ENCODE measurements at places on chromosomes 1 and 21. TPM values are rescaled to one million over a fixed set of nuclear protein-coding genes. Genes with fewer than 3 reads are reported as not detected.

- DNase-seq, result peak; percentile 88
Observed at GRCh38 chr1:159945483-159946241, at the start of gene IGSF9. IGSF9 (minus strand) TSS chr1:159945613; CDS start chr1:159943454, 2,159 bp downstream.

GRCh38 chr1:9251501-9251900, 16.9 kb downstream of the H6PD start:
- DNase-seq, result no peak

DNA sequence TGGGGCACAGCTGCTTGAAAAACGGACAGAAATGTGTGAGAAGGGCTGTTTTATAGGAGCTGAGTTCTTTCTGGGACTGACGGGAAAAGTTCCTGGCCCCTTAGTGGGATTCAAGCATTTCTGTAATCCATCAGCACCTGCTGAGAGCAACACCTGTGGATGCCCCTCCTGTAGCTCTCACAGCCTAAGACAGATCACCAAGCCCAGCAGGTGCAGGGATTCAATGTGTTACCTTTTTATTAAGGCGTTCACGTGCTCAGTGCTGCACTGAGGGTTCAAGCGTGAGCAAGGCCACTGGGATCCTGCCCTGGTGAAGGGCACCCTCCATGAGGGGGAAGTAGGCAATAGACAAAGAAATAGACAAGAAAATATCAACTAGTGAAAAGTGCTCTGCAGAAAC, 14.9 kb downstream of the OLFML2B start:
- DNase-seq, result no peak

- DNase-seq, result no peak
Observed at GRCh38 chr1:1832166-1832565, 53.9 kb upstream of the NADK start.

GRCh38 chr21:46616050-46616449, 11.2 kb upstream of the S100B start:
- no peak for DNase-seq

GRCh38 chr1:68378296-68379084, 71.3 kb downstream of the RPE65 start:
- no peak for DNase-seq

- no peak for DNase-seq
Observed at GRCh38 chr1:163701783-163702374, 380.1 kb downstream of the NUF2 start.

- no peak for DNase-seq
Observed at GRCh38 chr1:239722035-239722434, 335.7 kb downstream of the CHRM3 start.

DNA sequence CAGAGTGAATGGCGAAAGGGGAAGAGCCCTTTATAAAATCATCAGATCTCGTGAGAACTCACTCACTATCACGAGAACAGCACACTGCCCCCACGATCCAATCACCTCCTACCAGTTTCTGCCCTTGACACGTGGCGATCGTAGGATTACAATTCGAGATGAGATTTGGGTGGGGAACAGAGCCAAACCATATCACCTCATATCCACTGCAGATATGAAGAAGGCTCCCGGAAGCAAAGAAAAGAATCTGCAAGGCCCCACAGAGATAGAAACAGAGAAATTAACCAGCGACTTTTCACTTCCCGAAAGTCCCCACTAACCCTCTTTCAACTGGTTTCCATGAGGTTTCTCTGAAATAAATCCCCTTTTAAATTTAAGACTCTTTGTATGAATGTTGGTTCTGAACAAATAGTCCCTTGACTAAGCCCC, 86.2 kb upstream of the IRF2BP2 start:
- no peak for DNase-seq

DNA sequence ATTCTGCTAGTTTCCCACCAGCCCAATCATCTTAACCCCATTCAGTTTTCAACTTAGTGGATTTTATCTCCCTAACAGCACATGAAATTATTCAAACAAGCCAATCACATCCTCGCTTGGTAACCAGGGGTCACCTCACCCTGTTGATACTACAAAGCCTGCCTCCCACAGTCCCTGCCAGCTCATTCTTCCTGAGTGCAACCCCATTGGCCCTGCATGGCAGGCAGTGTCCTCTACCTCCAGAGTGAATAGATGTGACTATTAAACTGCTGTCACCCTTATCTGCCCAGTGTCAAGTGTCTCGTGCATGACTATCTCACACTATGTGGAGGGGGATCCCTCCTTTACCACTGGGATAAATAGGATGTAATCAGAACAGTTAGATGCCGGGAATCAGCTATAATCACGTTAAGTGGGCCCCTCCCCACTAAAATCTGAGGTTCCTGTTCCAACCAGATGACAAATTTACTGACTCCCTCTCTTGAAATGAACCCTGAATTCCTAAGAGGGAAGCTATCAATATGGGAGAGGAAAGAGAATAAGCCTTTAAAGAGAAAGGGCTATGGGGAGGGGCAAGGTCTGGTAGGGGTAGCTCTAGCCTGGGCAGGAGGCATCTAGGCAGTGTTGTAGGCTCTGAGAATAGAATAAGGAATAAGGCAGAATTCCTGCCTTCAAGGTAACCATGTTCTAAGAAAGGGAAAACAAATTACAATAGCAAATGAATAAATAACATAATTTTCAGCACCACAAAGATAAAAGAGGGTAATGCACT, 155.9 kb downstream of the SLC30A10 start:
- DNase-seq, result no peak

- no peak for DNase-seq
Observed at GRCh38 chr1:107782217-107782845, 182.6 kb downstream of the VAV3 start.

- DNase-seq, result no peak
Observed at GRCh38 chr1:77430966-77431690, 149.3 kb downstream of the AK5 start.

GRCh38 chr21:25872271-25872670, 137.5 kb downstream of the GABPA start:
- DNase-seq, result no peak

- DNase-seq, result no peak
Observed at GRCh38 chr21:42565206-42565810, 51.7 kb downstream of the SLC37A1 start.

DNA sequence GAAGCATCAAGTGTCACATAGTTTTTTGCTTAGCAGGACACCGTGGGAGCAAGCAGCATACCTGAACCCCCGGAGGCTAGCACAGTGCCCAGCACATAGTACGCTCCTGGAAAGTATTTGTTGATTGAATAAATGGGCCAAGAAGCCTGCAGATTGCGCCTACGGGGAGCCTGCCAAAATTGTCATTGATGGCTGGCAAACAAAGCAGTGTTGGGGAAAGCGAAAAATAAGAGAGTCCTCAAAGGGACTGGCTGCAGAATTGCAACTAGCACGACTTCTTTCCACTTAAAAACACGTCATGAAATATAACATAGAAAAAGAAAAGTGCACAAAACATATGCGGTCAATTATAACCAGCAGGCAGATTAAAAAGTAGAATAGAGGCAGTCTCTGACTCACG, 125.2 kb upstream of the GALNT2 start:
- no peak for DNase-seq

DNA sequence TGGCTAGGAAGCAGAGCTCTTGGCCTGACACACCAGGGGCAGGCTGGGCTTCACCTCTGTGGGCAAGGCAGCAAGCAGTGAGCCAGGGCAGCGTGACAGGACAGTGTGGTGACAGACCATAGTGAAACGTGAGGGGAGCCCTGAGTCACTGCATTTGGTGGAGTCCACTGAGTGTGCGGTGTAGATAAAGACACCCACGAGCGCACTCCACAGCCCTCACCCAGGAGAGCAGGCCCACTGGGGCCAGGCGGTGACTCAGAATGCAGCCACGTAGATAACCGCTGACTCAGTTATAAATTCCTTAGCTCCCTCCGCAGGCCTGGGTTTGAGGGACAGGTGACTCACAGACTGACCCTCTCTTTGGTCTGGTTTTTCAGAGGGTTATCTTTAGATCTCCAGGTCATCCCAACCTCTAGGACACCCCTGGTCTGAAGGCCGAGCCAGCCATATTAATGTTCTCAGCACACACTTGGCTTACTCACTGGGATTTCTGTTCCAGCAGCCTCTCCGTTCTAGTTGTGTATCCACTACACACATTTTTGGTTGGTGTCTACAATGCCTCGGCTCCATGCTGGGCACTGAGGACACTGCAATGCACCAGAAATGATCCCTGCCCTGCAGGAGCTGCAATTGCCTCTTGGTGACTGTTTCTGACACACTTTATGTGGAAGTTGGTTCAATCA, 90.2 kb upstream of the TSPAN2 start:
- DNase-seq, result peak; percentile 74

Gene ERICH3
- not detected for total RNA-seq

Gene SLC44A5
- 1.8 TPM for total RNA-seq

Gene OR2T33
- total RNA-seq, result not detected

Gene FLG2
- not detected for total RNA-seq

Gene SDC3
- 28.5 TPM for total RNA-seq

Gene TNNT2
- total RNA-seq, result 9,445 TPM

Gene C8B
- not detected for total RNA-seq

Gene RTCA
- total RNA-seq, result 46.2 TPM

Gene OPTC
- total RNA-seq, result not detected

Measured in Right ventricle myocardium inferior (tissue), 1 donor.